ENCODE measurements at places on chromosomes 5 and 9.

DNA sequence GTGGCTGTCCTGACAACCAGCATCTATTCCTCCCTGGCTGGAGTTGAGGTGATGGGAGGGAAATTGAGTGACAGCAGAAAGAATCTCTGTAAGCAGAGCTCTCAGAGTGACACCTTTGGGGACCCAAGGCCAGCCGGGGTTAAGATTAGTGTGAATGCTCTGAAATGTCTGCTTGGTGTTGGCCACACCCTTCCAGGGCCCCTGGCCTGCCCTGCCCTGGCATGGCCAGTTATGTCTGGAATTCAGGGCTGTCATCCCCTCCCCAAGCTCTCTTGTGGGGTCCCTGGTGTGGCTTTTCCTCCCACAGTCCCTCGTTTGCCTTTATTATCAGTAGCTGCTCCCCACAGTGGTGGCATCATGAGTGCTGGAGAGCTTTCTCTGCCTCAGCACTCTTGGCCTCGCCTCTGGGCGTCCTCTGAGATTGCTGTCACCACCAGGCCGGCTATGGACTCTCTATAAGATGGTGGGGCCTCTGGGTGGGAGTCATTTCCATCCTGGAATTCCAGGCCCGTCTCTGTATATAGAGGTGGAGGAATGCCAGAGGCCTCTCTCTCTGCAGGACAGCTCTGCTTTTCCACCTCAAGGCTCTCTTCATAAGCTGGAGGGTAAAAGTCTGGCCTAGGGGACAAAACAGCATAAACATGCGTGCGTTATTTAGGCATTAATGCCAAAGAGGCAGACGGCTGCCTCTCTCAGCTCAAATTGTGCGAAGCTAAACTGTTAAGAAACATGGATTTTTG lies 3.6 kb downstream of the TMEM252 start:
- DNase-seq = no peak

- no peak for DNase-seq
Measured at GRCh38 chr9:130935648-130936271, 3.3 kb downstream of the FIBCD1 start.

- no peak for DNase-seq
Measured at GRCh38 chr9:87954230-87954629, 20.1 kb downstream of the CDK20 start.

GRCh38 chr9:13721481-13722235 lies 442.2 kb upstream of the MPDZ start:
- no peak for DNase-seq

GRCh38 chr9:14372437-14373335 lies 58.7 kb upstream of the NFIB start:
- no peak for DNase-seq

- DNase-seq = no peak
Measured at GRCh38 chr9:79501546-79501945, 70.2 kb upstream of the TLE4 start.

DNA sequence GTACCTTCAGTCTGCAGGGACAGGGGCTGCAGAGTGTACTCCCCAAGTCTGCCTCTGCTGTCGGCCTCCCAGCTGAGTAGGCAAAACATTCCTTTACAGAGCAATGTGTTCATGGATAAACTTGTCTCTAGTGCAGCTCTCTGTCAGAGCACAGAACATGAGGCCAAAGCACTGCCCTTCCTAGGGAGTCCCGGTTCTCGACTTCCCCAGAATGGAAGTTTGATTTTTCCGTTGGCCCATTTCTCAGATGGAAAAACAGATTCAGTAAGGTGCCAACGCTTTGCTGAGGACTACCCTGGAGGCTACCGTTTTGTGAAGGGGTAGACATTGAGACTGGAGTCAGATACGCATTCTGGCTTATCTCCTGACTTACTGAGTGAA lies 422 bp upstream of the TRIM32 start:
- DNase-seq = no peak

GRCh38 chr5:56816546-56817081 lies 1.3 kb downstream of the MAP3K1 start:
- peak; percentile 7 for DNase-seq

GRCh38 chr5:155189476-155189875 lies 175.9 kb downstream of the KIF4B start:
- DNase-seq = no peak

- no peak for DNase-seq
Measured at GRCh38 chr5:62606878-62607277, 28.3 kb downstream of the LRRC70 start.

DNA sequence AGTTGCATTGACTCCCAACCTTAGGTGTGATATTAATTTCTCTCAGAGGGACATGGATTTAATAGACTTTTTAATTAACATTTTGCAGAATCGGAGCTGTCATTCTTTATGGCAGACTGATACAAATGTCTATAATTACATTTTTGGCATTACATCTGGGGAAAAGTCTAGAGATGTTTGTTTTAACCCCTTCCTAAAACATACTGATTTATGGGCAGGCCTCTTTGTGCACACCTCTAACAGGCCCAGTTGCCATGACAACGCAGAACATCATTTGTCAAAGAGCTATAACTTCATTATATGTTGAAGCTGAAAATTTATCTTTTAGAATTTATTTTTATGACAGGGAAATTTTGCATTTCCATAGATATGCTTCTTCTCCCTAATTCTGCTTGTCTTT lies 158.5 kb downstream of the NTRK2 start:
- DNase-seq = no peak
